Caudate nucleus (tissue), 63 donors: ENCODE measurements at places on chromosomes 3 and 15.

GRCh38 chr3:147119989-147120388, 286.4 kb downstream of the ZIC4 start:
- no peak for DNase-seq

DNA sequence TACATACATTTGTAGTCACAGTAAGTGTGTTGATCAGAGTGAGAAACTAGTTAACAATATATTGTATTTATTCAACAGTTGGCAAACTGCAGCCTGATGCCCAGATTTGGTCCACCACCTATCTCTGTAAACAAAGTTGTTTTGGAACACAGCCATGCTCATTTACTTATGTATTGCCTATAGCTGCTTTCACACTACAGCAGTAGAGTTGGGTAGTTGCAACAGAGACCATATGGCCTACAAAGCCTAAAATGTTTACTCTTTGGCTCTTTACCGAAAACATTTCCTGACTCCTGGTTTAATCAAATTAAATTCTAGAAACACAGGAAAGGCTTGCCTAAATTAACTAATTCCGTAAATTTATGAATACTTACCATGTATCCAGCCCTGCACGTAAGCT, 39.4 kb downstream of the CMC1 start:
- no peak for DNase-seq

DNA sequence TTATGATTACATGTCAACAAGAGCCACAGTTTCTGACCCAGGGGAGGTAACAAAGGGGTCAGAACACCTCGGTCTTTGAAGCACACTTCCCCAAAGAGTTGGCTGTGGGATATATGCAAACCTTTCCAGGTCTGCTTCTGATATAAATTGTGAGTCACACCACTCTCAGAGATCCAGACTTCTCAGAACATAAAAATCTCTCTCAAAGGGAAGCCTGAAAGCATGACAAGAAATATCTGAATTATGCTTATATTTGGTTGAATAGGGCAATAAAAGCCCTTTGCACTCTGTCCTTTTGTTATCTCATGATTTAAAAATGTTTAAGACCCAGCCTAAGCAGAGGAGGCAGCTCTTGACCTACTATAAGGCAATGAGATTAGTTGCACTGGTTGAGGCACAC, 56.8 kb downstream of the MYH15 start:
- no peak for DNase-seq

GRCh38 chr15:50908209-50909009, at the start of gene AP4E1:
TSS of gene AP4E1 (plus strand) at chr15:50908683. CDS start at chr15:50908779, 96 bp downstream.
- DNase-seq, result peak; percentile 88

GRCh38 chr15:78449220-78449999, 11.4 kb downstream of the IREB2 start:
- DNase-seq, result no peak

DNA sequence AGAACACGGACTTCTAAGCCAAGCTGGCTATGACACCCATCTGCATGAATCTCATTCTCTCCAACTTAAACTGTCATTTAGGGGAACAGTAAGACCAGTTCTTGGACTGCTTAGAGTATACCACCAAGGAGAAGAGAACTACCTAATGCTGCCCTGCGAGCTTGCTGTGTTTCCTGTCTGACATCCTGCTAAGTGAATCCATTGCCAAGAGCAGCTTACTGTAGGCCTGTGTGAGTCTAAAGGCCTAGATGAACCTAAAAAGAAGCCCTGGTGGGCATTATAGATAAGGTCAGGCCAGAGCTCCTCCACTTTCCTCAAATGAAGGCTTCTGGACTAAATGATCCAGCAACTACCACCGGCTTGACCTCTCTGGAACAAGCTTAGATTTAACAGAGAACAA, 15.0 kb downstream of the LZTFL1 start:
- no peak for DNase-seq

DNA sequence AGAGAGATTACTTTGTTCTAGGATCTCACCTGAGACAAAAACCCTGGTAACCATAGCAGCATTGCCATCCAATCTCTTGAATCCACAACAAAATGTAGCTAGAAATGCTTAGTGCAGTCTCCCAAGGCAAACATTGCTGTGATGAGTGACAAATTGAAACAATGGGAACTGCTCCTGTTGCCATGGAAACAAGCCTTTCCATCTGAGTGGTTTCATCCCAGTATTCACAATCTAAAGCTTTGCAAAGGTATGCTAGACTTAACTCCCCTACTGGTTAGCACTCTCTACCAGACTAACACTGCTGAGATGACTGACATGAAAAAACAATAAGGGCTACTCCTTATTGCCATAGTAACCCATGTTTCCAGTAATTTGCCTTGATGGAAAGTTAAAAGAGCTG, 172.6 kb upstream of the CNTN3 start:
- no peak for DNase-seq

DNA sequence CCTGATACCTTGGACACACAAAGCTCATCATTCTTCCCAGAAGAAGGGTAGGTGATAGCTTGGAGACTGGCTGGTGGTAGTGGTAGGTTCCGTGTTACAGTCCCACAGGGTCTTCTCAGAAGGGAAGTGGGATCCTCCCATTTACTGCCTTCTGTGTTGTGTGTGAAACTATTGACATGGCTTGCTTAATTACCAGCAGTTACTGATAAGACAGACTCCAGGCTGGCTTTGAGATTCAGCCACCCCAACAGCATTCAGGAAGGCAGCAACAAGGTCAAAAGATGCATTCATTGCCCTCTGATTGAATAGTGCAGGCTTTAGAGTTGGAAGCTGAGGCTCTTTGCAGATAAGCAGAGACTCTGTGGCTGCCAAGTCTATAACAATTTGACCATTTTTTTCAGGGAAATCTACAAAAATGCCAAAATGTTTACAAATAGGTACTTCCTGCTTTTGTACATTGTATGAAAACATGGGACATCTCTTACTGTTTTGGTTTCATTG, 7.7 kb downstream of the ARNT2 start:
- DNase-seq, result no peak

DNA sequence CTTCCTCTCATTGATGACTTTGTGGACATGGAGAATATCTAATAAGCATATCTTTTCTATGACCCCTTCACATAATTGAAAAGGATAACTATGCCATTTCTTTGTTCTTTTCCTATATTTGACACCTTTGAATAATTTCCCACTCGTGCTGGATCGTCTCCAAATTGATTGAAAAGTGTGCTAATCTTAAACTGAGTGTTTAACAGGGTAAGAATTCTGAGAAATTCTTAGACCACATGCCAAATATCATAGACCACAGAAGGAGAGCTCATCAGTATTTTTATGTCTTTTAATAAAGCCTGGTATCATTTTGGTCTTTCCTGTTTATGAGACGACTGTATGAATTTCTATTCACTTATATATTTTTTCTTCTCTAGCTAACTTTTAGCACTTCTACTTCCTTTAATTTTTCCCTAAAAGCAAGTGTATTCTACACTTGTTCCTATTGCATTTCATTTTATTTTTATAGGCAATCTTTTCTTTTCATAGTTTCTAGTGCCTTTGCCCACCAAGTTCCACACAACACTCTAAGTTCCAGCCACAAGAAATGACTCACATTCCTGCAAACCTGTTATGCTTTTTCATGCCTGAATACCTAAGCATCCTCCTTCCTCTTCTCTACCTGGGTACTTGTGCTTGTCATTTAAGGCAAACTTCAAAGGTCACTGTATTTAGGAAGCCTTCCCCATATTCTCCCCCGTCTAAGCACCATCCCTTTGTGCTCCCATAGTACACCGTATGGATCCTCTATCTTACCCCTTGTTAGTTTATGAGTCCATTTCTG, 30.1 kb downstream of the KBTBD8 start:
- DNase-seq, result no peak

GRCh38 chr3:157816296-157816695, 289.9 kb downstream of the SHOX2 start:
- no peak for DNase-seq

GRCh38 chr3:125194849-125195601, 17.5 kb downstream of the SLC12A8 start:
- no peak for DNase-seq

DNA sequence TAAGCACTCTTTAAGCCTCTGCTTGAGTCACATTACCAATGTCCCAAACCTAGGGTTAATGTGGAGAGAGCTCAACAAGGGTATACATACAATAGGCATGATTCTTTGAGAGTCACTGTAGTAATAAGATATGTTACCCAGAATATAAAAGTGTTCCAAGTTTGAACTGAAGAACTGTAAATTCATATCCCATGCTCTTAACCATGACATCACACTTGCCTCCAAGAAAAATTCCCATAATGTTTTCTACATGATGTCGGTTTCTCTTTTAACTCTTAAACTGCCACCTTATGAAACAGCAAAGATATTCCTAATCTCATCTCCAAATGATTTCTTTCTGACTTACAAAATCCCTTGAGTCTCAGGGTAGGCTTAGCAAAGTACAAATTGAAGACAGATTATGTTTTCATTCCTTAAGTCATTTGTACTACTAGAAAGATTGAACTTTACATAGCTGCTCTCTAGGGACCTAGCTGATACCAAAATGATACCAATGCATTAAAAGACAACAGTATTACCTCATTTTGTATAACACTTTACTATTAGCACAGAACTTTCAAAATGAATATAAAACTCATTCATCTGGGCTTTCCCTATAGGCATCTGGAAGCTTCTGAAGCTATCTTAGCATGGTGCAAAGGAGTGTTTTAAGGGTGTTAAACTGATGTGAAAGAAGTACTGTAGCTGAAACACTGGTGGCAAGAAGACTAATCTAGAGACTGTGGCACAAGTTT, 127.1 kb downstream of the KCNMB2 start:
- no peak for DNase-seq
